NCI-H446 treated with DMSO at 0.1 percent for 48 hours (cell line): ENCODE measurements at places on chromosomes 16 and 17.

GRCh38 chr17:80608326-80608725 is 63.7 kb downstream of the RPTOR start:
- DNase-seq = no peak

DNA sequence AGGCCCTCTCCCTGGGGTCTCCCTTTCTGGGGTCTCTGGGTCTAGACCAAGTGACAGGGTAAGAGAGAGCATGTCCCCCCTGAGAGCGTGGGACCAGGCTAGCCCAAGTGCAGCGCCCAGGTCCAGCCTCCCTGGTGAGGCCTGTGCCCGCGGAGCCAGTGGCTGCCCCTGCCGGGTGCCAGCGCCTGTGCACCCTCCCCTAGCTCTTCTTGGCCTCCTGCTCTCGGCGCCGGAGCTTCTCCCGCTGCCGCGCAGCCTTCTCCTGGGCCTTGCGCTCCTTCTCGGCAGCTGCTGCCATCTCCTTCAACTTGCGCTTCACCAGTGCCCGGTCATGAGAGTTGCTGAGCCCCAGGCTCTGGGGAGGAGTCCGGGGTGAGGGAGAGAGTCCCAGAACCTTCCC is 17.3 kb downstream of the SAMD14 start:
- no peak for DNase-seq

- DNase-seq = no peak
Observed at GRCh38 chr17:45948881-45949624, 50.0 kb upstream of the STH start.

DNA sequence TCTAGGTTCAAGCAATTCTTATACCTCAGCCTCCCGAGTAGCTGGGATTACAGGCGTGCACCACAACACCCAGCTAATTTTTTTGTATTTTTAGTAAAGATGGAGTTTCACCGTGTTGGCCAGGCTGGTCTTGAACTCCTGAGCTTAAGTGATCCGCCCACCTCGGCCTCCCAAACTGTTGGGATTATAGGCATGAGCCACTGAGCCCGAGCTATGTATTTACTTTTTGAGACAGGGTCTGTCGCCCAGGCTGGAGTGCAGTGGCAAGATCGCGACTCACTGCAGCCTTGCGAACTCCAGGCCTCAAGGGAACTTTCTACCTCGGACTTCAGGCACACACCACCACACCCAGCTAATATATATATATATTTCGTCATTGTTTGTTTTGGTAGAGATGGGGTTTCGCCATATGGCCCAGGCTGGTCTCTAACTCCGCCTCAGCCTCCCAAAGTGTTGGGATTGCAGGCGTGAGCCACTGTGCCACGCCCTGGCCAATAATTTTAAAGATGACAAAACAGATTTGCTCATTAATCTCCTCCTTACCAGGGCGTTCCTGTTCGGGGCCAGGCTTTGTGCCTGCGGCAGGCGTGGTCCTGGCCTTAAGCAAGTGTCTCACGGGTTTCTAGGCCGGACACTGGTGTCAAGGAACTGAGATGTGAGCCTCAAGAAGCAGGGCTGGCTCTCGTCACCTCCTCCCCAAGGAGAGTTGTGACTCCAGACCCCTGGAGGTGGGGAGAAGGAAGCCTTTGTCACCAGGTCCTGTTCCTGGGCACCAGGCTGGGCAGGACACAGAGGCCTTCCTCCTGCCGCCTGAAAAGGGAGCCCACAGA is 4.3 kb upstream of the NPW start:
- no peak for DNase-seq

DNA sequence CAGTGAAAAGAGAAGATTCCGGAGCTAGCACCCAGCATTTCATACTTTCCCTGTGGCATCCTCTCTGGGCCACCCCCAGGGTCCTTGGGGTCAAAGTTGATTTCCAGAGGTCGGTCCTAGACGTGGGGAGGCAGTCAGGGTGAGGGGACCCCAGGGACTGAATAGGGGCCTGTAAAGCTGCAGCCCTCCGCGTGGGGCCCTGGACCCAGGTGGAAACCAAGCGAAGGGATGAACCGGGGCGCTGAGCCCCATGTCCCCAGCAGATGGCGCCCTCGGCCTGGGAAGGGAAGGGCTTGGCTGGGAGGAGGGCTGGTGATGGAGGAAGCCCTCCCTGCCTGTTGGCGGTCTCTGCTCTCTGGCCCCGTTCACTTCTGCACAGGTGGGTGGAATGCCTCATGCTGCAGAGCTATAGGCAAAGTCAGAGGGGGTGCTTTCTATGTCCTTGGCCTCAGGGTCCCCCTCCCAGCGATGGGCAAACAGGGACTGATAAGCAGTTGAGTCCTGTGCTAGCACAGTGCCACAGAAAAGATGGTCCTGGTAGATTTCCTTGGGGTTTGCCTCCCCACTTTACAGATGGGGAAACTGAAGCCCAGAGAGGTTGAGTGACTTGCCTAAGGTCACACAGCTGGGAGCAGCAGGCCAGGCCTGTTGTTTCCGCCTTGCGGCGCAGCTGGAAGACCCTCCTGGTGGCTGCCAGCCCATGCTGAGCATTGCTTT is 163.4 kb upstream of the CIBAR2 start:
- DNase-seq = no peak

DNA sequence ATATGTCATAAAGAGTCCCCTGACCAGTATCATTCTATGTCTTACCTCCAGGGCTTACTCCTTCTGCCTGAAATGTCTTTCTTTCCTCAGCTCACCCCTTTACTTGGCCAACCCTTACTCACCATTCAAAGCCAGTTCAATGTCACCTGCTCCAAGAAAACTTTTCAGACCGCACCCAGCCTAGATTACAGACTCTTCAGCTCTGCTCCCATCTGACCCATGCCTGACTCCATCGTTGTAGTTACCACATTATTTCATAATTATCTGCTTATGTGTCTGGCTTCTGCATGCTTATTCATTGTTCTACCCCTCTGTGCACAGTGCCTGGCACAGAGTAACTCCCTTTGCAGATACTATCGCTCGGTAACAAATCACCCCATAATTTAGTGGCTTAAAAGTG is 62.5 kb upstream of the TOB1 start:
- no peak for DNase-seq

DNA sequence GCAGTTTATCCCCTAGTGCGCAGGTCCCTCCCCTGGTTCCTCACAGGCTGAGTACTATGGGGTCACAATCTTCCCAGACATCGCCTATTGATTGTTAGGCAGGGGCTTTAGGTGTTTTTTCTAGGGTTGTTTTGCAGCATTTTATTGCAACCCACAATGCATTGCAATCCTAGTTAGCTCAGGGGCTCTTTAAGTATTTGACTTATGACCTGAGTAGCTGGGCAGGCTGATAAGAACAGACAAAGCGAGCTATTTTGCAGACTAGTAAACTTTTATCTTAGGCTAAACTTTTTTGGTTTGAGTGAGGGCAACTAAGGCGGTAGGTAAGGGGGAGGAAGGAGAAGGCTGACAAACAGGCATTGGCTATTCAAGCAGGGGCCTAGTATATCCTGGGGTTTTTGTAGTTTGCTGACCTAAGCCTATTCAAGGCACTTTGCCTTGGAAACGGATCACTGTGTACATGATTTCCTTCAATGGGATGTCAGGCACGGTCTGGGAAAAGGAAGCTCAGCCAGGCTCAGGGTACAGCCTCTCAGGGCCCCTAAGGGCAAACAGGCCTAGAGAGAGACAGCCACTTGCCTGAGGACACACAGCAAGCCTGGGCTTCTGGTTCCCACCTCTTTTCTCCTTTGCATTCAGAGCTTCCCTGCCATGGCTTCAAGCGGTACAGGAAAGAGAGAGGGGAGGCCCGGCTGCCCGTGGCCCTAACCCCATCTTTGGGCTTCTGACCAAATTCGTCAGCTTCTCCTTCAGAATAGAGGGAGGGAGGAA is 6.4 kb downstream of the DRC7 start:
- no peak for DNase-seq

DNA sequence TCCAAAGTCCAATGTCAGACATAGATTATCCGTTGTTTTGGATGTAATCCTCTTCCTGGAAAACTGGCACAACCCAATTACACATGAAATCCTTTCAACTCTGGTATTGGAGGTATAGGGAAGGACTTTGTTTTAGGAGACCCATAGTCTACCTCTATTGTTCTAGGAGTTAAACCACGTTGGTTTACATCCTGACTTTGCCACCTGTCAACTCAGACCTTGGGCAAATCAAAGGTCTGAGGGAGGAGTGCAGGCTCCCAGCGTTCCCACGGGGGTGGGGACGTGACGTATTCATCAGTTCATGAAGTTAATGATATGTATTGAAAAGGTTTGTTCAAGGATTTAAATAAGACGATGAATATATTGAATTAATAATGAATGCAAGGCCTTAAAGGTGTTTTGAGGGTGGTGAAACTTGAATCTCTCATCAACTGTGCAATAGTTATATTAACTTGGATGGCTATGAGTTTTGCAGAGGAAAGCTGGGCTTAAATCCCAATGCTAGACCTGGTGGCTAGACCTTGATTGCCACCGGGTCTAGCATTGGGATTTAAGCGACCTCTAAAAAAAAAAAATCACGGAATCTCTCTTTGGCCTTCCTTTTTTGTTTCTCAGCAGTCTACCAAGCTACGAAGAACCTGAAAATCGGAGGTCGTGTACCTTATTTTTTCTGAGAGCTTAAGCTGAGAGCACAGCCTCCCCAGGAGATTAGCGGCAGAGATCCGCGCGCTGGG is 744 bp upstream of the NF1 start:
- DNase-seq = no peak

DNA sequence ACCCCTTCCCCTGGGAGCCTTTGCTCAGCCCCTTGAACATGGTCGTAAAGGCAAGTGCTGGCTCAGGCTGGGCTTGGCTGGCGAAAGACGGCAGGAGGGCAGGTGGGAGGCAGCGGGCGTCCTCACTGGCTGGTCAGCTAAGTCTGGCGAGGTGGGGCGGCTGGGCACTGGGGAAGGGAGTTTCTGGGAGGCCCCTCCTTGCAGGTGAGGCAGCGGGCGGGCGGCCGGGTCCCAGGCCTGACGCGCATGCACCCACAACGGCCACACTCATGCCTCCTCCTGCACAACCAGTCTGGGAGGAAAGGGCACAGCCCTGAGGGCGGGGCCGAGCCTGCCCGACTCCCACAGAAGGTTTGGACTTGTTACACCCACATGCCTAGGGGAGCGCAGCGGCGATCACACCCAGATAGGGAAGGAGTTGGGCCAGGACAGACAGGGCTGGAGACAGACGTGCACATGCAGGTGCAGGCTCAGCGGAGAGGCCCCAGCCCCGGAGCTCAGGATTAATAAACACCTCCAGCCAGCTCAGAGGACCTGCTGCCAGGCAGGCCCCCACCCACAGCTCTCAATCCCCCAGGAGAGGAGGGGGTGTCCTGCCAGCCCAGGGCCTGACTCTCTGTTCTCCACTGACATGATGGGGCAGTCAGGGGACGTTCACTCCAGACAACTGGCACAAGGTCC is at the start of gene EVPL:
EVPL (minus strand) TSS at position 148 of the 681 bp plus-strand sequence; CDS start at position 40, 108 bp downstream.
- DNase-seq = no peak

DNA sequence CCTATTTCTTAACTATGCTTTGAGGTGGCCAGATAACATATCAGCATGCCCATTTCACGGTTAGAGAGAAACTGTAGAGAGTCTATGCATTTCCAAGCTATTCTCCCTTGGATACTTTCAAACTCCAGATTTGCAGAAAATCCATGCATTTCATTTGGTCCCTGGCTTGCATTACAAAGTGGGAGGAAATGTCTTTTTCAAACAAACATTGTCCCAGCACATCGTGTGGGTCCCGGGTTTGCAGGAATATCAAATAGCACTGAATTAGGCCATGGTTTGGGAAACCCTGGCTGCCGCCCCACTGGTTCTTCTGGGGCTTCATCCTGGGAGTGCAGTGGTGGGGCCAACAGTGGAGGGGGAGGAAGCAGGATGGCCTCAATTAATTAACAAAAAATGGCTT is 171.9 kb downstream of the IRX5 start:
- DNase-seq = no peak

- no peak for DNase-seq
Observed at GRCh38 chr17:17076066-17076465, 33.8 kb downstream of the MPRIP start.

DNA sequence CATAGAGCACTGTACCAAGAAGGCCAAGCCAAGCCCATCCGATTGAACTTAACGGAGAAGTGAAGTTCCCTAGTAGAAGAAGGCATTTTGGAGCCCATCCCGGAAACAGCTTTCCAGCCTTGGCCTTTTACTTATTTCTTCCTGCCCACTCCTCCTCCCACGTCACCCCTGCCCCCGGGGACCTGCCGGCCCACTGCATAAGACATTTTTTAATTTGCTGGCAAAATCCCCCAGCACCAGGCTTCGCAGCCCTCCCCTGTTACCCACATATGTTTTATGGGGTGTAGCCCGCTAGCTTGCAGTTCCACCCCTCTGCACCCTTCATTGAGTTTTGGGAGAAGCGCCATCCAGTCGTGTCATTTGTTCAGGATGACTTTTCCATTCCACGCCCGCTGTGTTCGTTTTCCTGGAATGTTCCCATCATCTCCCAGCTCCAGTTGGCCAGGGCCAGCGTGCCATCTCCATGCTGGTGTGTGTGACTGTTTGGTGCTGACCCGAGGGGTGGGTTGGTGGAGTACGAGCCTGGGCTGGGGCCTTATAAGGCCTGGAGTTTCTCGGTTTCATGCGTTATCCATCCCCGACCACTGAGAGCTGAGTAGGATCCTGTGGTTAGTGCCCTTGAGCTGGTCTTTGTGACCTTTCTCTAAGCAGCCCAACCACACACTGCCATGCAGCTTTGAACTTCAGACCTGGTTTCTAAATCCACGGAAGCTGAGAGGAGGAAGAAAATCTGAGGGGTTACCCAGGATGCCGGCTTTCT is 20.0 kb upstream of the TBX2 start:
- DNase-seq = no peak

DNA sequence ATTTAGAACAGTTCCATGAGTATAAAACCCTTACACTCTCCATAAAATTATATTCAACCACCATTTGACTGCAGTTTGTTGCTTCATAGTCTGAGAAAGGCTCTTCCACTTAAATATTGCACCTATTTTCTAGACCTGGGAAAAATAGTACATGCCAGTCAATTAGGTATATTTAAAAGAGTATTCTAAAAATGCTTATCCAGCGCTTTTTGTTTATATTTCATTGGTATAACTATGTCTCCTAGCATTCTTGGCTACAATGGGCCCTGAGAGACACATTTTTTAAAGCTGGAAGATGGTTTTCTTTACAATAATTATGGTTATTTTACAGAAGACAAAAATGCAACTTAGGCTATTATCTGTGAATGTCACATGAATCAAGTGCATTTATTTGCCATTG is 439.4 kb downstream of the KCNJ18 start:
- no peak for DNase-seq

GRCh38 chr16:4870138-4870671 is 22.9 kb downstream of the UBN1 start:
- peak; percentile 56 for DNase-seq
